ENCODE measurements at places on chromosomes 7 and 10. TPM values are rescaled to one million over a fixed set of nuclear protein-coding genes. Genes with fewer than 3 reads are reported as not detected.

Gene LRIT1
- not detected for total RNA-seq

Gene RELN
- 3.6 TPM for total RNA-seq

Gene PKD2L1
- total RNA-seq: 0.44 TPM

Gene TRPV5
- total RNA-seq: not detected

Gene NEURL1
- 0.39 TPM for total RNA-seq

Gene ZNF212
- 6.0 TPM for total RNA-seq

Gene FGFR2
- total RNA-seq: 24.4 TPM

Gene SPDYE2B
- not detected for total RNA-seq

Gene SPDYE8
- total RNA-seq: not detected

Gene PTF1A
- total RNA-seq: not detected

Gene OR6B1
- not detected for total RNA-seq

Gene ZNF727
- total RNA-seq: 2.5 TPM

Gene POU6F2
- 1.0 TPM for total RNA-seq

Gene CYTH3
- 30.2 TPM for total RNA-seq

Gene NKX1-2
- total RNA-seq: not detected

Gene SCD
- 969 TPM for total RNA-seq

Gene CLEC2L
- not detected for total RNA-seq

Gene RBP4
- total RNA-seq: 87.1 TPM

Gene ASZ1
- total RNA-seq: not detected

Gene CREB5
- total RNA-seq: 11.6 TPM

Gene BAIAP2L1
- 2.4 TPM for total RNA-seq

Gene HOXA1
- 0.26 TPM for total RNA-seq

Gene MNX1
- total RNA-seq: not detected

Gene OR6V1
- not detected for total RNA-seq

Gene IL2RA
- total RNA-seq: 2.7 TPM

Gene SRRM3
- 19.7 TPM for total RNA-seq

Gene AZGP1
- total RNA-seq: 91.1 TPM
